ENCODE measurements at places on chromosomes 3 and 15. TPM values are rescaled to one million over a fixed set of nuclear protein-coding genes. Genes with fewer than 3 reads are reported as not detected.

Gene CACNA2D2
- polyA plus RNA-seq: 0.11 TPM

Gene ZNF35
- polyA plus RNA-seq: 4.7 TPM

Gene KLF13
- polyA plus RNA-seq: 11.5 TPM

Gene GOLGA8S
- polyA plus RNA-seq: 0.01 TPM

GRCh38 chr3:189307963-189308362, 136.2 kb downstream of the TPRG1 start:
- no peak for DNase-seq

DNA sequence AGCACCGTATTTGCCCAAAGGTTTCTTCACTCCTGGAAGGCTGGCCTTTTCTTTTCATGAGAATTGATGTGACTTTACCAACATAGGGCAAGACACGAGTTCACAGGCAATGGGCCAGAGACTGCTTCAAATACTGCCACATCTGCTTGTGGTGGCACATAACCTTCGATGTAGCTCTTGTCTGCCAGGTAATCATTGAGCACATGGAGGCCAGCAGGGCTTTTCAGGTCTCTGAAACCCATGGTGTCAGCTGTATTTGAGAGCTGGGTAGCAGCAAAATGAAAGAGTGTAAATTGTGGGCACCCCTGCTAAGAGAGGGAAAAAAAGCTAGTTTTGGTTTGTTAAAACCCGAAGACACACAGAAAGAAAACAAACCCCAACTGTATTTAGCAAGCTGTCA, 200.7 kb downstream of the NAALADL2 start:
- no peak for DNase-seq

- peak; percentile 30 for DNase-seq
These were observed 38.3 kb downstream of the SCAPER start for GRCh38 chr15:76866716-76867321.

DNA sequence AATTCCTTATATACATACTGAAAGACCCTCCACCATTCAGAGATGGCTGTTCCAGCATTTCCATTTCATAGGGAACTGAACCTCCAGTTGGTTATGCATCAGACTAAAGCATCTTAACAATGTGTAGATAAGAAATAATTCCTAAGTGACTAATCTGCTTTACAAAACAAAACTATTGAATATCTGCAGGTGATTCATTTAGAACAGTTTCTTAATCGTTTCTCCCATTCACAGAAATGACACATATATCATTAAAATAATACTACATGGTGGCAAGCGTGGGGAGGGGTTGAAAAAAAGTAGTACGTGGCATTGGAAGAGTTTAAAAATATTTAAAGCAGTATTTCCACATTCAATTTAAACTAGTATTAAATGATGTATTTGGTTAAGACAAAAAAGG, 19.5 kb downstream of the COPS2 start:
- DNase-seq: peak; percentile 41

- no peak for DNase-seq
These were observed 41.9 kb upstream of the UBP1 start for GRCh38 chr3:33482111-33482521.

DNA sequence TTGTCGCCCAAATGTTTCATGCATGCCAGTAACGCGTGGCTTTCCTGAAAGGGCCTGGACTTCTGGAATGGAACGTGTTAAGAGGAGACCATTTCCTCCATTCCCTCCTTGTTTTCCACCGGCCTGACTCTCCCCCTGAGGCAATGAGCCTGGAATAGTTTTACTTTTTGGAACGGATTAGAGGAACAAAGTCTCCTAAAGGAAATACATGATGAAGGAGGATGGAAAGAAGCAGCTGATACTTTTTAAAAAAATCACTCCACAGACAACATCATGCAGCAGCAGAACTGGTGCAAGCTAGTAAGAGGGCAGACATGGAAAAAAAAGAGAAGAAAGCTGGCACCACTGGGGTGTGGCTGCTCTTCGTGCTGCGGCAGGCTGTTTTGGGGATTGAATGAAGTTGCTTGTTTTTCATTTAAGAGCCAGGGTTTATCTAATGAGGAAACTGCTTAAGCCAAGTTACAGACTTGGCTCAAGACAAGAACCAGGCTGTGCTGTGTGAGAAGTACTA, 3.6 kb upstream of the KBTBD12 start:
- DNase-seq: peak; percentile 22

- no peak for DNase-seq
These were observed 70.7 kb upstream of the PYGO1 start for GRCh38 chr15:55658886-55659285.

- no peak for DNase-seq
These were observed 604.0 kb downstream of the PYDC2 start for GRCh38 chr3:192064959-192065358.

Measured in BJ (cell line).